ENCODE measurements at places on chromosomes 2 and 18.

DNA sequence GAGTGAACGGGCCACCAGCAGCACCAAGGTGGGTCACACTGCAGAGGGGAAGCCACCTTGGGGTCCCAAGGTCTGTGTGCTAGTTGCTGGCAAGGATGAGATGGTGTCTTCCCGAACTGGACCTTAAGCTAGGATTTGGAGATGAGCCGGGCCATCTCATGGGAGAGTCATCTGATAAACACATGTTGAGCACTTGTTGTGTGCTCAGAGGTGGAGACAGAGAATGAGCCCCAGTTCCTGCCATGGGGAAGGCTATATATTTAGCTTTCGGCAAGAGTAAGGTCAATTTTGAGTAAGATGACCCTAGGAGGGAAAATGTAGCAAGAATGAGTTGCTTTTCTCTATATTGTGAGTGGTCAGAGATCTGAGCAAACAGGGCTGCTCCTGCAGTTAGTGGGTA is 41.4 kb upstream of the RPL31 start:
- no peak for DNase-seq

DNA sequence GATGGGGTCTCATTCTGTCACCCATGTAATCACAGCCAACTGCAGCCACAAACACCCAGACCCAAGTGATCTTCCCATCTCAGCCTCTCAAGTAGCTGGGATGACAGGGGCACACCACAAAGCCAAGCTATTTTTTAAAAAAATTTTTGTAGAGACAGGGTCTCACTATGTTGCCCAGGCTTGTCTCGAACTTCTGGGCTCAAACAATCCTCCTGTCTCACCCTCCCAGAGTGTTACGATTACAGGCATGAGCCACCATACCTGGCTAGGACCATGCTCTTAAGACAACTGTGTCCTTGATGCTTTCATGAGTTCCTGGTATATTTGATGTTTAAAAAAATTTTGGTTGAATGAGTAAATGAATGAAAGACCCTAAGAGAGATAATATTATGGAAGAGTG is 19.4 kb downstream of the ABCB11 start:
- DNase-seq, result no peak

DNA sequence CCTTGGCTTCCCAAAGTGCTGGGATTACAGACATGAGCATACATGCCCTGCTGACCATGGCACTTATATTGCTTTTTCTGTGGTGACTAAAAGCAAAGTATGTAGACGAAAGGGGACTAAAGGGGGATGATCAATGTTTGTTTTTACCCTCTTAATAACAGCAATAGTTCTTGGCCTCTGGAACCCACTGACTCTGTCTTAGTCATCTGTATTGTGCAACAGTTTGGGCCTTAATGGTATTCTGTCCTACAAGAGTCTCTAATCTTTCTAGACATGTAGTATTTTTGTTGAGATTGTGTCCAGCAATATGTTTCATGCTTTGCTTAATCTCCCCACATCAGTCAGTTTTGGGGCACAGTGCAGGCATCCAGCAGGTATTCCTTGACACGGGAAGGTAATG is 359.9 kb upstream of the FANCL start:
- DNase-seq, result no peak

- no peak for DNase-seq
Observed at GRCh38 chr2:30708491-30709290, 98.6 kb downstream of the CAPN13 start.

GRCh38 chr2:37871456-37872191 is 53.5 kb upstream of the RMDN2 start:
- DNase-seq, result no peak

- no peak for DNase-seq
Observed at GRCh38 chr18:63147973-63148372, 171.6 kb downstream of the BCL2 start.

GRCh38 chr2:11187083-11187619 is 31.9 kb downstream of the SLC66A3 start:
- DNase-seq, result no peak

- no peak for DNase-seq
Observed at GRCh38 chr2:158810731-158811460, 15.8 kb downstream of the DAPL1 start.

GRCh38 chr18:33821503-33821902 is 243.5 kb downstream of the ASXL3 start:
- DNase-seq, result no peak

- DNase-seq, result no peak
Observed at GRCh38 chr2:7427293-7428060, 510.3 kb downstream of the RNF144A start.

DNA sequence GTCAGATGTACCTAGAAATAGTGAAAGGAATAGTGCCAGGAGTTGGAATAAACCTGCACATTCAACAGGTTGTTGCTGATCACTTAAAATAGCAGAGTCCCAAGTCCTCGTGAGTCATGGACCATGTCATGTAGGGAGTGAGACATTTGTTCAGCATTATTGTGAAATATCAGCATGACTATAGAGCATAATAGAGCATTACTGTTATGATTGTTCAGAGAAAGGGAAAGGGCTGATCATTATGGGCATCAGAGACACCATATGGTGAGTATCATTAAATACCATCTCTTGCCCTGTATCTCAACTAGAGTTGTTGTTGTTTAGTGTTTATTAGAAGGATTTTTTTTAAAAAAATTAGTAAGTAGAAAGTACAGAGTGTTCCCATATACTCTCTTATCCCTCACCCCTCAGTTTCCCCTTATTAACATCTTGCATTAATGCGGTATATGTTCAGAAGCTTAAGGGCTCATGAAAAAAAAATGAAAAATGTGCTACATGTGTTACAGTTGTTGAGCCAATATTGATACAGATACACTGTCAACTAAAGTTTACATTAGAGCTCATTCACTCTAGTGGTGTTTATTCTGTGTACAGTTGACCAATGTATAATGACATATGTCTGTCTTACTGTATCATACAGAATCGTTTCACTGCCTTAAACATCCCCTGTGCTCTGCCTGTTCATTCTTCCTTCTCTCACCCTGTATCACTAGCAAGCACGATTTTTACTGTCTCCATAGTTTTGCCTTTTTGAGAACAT is 5.7 kb downstream of the ELAC1 start:
- no peak for DNase-seq

DNA sequence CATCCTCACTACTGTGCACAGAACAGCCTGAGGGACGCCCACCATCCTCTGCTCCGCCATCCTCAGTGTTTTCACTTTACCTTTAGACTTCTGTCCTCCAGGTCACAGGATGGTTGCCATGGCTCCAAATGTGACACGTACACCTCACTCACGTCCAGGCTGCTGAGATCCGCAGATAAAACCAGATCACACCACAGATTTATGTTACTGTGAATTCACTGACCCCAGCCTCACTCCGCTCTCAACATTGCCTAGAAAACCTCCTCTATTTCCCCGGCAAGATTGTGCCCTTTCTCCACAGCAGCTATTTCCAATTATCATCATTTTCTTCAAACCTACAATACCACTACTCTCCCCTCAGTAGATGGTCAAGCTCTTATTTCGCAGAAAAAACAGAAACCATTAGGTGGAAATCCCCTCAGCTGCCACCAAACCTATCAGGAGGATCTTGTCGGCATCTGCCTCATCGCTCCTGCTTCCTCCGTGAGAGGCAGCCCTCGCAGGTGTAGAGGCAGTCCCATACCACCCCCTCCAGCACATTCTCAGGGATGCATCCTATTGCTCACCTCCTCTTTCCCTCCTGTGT is 49.8 kb upstream of the SLC1A4 start:
- no peak for DNase-seq

DNA sequence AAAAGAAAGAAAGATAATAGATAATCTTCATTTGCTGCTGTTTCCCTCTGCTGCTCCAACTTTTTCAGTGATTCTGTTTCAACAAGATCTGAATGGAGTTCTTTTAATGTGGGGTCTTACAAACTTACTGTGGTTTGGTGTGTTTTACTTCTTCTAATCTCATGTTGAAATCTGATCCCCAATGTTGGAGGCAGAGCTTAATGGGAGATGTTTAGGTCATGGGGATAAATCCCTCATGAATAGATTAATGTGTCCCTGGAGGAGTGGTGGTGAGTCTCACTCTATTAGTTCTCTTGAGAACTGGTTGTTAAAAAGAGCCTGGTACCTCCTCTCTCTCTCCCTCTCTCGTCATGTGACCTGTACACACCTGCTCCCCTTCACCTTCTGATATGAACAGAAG is 442.4 kb downstream of the EPHA4 start:
- DNase-seq, result no peak

- DNase-seq, result no peak
Observed at GRCh38 chr2:234772733-234773060, 179.1 kb upstream of the SH3BP4 start.

DNA sequence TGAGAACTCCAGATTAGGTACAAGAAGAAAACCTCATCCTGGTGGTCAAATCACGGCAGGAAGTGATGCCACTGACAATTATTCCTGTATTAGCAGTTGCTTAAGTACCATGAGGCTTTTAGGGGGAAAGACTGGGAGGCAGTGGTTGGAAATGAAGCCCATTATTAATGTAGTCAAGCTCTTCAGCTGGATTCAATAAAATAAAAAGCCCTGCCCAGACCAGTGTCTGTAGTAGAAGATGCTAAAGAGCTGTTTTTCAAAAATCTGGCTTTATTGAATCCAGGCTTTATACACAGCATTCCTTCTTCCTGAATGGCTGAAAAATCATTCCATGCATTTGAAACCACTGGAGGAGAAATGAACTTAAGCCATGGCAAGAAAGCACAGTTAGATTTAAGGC is 155.2 kb downstream of the BCL2 start:
- no peak for DNase-seq

DNA sequence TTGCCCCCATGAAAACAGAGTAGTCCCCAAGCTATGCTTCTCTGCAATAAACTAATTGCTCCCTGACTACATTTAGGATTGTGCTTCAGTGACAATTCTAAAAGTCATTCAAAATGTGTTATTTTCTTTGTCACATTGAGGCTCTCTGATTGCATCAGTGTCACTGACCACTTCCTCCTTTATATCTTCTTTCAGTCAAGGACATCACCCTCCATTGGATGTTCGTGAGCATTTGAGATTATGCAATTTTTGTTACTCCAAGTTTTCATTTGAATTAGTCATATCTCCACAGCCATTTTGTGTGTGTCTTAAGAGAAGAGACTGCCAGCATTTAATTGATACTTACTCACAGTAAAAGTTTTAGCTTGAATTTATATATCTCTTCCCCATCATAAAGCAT is 780.8 kb upstream of the GCFC2 start:
- DNase-seq, result no peak

GRCh38 chr2:61707984-61708852 is 145.6 kb downstream of the FAM161A start:
- DNase-seq, result no peak

DNA sequence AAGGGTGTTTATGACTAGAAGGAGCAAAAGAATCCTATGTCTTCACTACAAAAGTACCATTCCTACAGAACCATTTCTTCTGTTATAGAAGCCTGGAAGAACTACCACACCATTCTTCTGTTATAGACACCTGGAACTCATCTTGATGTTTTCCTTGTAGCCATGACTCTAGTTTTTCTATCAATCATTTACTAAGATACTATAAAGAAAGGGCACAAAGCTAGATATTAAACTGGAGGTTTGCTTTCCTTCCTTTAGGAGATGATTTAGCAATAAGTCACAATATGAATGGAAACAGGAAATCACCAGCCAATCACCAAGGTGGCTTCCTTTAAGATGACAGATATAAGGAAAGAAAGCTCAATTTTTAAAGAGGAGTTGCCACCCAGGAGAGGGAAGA is 100.3 kb upstream of the NEUROD1 start:
- no peak for DNase-seq

DNA sequence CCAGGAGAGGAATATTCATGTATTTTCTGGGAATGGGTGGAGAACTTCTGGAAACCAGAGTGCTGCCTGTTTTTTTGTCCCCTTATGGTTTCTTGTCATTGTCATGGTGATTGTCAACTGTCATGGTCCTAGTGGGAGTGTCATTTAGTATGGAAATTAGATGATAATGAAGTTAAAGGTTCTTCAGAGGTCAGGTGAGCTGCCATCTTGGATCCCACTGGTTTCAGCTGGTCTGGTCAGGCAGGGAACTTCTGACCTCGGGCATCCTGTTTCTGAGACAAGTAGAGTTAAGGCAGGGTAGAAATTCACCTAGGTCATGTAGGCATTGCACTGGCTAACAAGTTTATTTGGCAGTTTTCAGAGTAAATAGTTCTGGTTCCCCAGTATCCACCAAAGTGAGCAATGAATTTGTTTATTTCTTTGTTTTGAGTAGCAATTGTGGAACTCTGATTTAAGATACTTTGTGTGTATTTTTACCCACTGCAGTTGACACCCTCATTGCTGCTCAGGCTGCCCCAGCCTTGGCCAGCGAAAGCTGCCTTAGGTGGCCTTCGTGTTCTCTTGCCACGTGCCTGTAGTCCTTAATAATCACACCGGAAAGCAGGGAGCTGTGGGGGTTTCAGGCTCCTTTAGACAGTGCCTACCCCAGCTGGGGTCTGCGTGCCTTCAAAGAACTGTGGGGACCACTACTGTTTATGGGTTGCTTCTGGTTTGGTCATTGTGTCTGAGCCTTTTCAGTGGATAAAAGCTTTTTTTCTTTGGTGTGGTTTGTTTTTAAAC is 48.7 kb downstream of the NCK2 start:
- no peak for DNase-seq

- no peak for DNase-seq
Observed at GRCh38 chr18:49967636-49968313, 154.4 kb upstream of the ACAA2 start.

DNA sequence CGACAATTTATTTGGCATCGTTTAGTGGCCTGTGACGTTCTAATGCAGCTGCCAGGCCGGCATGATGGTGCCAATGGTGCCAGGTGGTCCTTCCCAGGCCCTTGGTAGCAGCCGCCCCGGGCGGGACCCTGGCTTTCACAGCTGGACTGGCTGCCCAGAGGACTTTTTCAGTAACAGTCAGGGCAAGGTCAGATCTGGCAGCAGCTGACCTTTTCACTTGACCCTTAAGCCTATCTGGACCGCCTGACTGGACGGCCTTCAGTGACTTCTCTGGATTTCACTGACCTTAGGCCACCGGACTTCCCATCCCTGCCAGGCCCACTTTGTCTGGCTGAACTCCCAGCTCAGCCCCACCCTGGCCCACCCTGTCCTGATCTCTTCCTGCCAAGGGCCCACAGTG is 15.9 kb downstream of the TRIB2 start:
- DNase-seq, result no peak

- DNase-seq, result no peak
Observed at GRCh38 chr2:85457877-85458316, 39.4 kb downstream of the SH2D6 start.
